ENCODE measurements at places on chromosomes 12 and 14.
A peak's percentile ranks its signal among the peaks of the same experiment; 100 is the strongest.

- no peak for DNase-seq
These were observed 77.7 kb downstream of the PTPN11 start for GRCh38 chr12:112496496-112496895.

- no peak for DNase-seq
These were observed 202.5 kb downstream of the KLHL28 start for GRCh38 chr14:44759277-44759676.

DNA sequence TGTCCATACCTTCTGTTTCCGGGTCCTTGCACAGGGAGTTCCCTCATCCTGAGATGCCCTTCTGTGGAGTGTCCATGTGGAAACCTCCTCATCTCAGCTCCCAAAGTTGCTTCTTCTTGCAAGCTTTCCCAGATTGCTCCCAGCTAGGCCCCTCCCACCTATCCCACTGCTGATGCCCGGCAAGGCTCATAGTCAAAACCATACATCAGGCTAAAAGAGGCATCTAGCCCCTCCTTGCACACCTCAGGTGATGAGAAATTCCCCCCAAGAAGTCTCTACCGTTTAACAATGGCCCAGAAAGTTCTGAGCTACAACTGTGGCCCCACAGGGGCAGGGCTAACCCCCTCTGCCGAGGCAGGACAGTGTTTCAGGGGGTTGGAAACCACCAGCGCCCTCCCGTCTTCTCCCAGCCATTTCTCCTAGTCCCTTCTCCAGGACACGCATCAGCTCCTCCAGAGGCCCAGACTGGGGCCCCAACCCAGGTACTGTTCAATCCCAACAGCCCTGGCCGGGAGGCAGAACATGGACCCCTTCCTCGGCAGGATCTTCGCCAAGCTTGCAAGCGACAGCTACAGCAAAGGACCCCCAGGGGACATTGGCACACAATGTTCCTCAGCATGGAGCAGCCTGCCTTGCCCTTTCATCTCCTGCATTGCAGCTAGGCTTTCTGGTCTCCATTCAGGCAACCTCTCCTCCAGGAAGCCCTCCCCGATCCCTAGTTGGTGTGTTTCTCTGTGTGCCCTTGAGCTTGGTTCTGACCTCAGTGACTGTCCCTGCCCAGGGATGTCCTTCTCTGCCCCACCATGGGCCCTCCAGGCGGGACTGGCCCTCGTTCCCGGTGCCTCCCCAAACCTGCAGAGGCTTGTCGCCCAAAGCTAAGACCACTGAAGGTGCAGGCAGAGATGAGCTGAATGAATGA lies 4.5 kb upstream of the BEGAIN start:
- no peak for DNase-seq

GRCh38 chr12:7130701-7131501 lies 730 bp downstream of the CLSTN3 start:
- peak; percentile 65 for DNase-seq

DNA sequence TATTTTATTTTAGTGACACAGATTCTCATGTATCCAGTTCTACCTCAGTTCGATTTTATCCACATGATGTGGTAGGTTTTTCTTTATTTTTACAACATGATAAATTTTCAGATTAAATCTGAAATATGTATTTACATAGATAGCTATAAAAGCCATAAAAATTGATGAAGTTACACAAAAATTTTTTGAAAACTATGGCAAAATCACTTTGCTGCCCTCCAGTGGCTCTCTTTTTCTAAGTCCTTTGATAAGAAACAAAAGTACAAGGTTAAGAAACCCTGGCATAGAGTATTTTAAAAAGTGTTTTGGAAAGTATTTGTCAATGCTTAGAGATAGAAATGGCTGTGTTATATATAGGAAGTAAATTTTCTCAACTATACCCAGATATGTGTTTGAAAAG lies 104.2 kb downstream of the PCNX1 start:
- no peak for DNase-seq

DNA sequence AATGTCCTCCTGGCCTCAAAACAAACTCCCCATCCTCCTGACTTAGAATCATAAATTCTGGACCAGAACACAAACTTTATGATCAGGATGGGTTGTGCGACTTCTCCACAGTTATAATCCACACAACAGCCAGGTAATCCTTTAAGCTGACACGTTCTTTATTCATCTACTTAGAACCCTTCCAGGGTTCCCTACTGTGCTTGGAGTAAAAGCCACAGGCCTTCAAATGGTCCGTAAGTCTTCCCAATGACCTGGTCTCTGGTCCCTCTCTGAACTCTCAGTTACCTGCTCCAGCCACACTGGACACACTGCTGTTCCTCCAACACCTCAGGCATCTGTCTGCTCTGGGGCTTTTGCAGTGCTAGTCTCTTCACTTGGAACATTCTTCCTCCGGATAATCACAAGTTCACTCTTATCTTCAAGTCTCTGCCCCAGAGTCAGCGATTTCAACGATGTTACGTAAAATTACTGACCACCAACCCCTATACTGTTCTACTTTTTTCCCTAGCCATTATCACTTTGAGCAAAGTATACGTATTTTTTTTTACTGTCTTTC lies 1.7 kb upstream of the RNASE7 start:
- DNase-seq = no peak

DNA sequence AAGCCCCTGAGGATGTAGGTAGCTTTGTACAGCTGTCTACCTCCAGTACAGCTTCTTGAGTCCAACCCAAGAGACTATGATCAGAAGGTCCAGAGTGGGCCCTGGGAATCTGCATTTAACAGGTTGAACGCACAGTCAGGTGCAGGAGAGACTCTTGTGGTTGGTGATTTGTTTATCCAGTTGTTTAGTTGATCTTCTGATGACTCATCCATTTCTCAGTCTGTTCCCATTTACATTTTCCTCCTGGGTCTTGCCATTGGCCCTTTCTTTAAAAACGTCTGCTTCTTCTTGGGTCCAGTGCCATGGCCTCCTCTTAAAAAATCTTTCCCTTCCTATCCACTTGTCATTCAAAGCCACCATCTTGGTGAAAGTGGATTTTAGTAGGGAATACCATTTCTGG lies 734.2 kb downstream of the MED13L start:
- no peak for DNase-seq

DNA sequence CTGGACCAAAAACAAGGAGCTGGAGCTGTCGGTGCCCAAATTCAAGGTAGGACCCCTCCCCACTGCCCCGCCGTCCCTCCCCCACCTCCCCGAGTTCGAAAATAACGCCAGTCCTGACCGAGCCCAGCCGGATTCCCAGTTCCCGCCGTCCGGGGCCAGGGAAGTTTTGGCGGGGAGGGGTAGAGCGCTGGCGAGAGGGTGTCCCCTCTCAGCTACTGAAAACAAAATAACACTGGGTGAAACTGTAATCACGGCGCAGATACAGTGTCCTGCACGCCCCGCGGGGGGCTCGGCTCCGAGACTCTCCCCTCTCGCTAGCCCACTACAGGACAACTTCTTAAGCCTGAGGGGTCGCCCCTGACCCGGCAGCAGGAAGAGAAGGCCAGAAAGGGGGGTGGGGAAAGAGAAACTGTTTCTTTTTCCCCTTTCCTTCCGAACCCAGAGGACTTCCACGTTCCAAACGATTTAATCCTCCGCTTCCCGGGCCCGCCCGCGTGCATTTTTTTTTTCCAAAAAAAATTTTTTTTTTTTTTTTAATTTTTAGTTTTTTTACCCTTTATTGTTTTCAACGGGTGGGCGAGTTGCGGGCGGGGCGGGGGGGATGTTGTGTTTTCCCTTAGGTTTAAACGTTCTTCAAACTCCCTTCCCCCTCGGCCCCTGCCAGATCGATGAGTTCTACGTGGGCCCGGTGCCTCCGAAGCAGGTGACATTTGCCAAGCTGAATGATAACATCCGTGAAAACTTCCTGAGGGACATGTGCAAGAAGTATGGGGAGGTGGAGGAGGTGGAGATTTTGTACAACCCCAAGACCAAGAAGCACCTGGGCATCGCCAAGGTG lies 1.6 kb downstream of the SETD1B start:
- peak; percentile 22 for DNase-seq

Data from NCI-H345 (cell line).